Muscle of leg (tissue), 16 donors: ENCODE measurements at places on chromosomes 16 and 17.
A peak's percentile ranks its signal among the peaks of the same experiment; 100 is the strongest.

GRCh38 chr16:23420011-23420410 is 33.0 kb downstream of the COG7 start:
- H3K27me3 ChIP-seq = no peaks in the 10 kb centered on the region
- DNase-seq = peak; percentile 65
- peaks cover 6% of the 10 kb centered on the region for H3K4me1 ChIP-seq
- peaks cover 42% of the 10 kb centered on the region for H3K36me3 ChIP-seq

GRCh38 chr16:57987441-57988177 is 12.9 kb downstream of the ZNF319 start:
- H3K4me1 ChIP-seq = peaks cover 11% of the 10 kb centered on the region
- no peaks in the 10 kb centered on the region for H3K36me3 ChIP-seq
- H3K27me3 ChIP-seq = peaks cover 43% of the 10 kb centered on the region
- no peak for DNase-seq
- H3K4me3 ChIP-seq = no peak overlapping the region

- H3K36me3 ChIP-seq = no peaks in the 10 kb centered on the region
- H3K27ac ChIP-seq = no peak overlapping the region
- H3K4me1 ChIP-seq = peaks cover 10% of the 10 kb centered on the region
- H3K27me3 ChIP-seq = no peaks in the 10 kb centered on the region
- DNase-seq = no peak
These were observed 17.2 kb downstream of the MRC2 start for GRCh38 chr17:62644487-62645173.

DNA sequence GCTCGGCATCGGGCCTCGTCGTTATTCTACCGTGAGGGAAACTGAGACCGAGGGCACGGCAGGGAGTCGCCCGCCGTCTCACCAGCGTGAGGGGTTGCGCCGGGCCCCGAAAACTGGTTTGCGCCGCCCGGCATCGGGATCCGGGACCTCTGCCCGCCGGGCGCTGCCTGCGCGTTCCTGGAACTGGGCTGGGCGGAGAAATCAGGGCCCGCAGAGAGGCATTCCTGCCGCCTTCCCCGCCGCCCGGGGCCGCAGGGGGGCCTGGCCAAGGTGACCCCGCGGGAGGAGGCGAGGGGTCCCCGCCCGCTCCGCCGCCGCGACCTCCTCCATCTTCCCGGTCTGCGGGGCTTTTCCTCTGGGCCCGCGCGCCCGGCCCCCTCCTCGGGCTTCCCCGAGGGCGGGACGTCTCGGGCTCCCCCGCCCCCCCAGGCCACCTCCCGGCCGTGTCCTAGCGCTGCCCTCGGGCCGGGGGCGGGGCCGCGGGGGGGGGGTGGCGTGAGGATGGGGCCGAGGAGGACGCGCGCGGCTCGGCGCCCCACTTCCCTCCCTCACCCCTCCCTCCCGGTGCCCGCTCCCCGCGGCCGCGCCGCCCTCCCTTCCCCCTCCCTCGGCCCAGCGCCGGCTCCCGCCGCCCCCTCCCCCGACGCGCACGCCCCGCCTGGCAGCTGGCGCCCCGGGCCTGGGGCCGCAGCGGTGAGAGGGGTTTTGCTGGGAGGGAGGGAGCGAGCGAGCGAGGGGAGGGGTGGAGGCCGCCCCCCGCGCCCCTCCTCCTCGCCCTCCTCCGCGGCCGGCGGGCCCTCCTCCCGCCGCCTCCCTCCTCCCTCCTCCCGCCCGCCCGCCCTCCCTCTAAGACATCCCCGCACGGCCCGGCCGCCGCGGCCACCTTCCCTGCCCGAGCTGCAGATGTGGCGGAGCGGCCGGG is at the start of gene GLIS2:
GLIS2 (plus strand) TSS at position 882 of the 922 bp plus-strand sequence. CDS start 16,214 bp downstream, outside the sequence.
- no peaks in the 10 kb centered on the region for H3K36me3 ChIP-seq
- H3K4me1 ChIP-seq = peaks cover 51% of the 10 kb centered on the region
- H3K4me3 ChIP-seq = peak within 1 kb of the TSS; percentile 79
- DNase-seq = peak; percentile 95

GRCh38 chr17:40926341-40926740 is 11.1 kb downstream of the KRT23 start:
- no peaks in the 10 kb centered on the region for H3K4me1 ChIP-seq
- H3K36me3 ChIP-seq = no peaks in the 10 kb centered on the region
- peaks cover 7% of the 10 kb centered on the region for H3K27me3 ChIP-seq
- DNase-seq = no peak

DNA sequence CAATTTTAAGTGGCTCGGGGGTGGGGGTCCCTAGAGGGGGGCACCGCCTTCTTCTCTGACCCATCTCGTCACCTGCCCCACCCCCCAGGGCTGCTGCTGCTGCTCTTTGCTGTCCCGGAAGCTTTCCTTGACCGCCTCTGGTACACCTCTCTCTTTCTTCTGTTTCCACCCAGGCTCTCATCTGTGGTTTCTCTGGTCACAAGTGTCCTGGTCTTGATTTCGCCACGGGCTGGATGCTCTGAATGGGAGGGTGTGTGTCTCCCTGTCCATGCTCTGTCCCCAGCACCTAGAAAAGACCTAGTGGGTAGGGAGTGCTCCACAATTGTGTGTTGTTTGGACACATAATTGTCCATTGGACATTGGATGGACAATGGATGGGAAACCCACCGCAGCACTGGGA is 134.7 kb upstream of the CIBAR2 start:
- no peak for DNase-seq
- no peaks in the 10 kb centered on the region for H3K36me3 ChIP-seq
- H3K27me3 ChIP-seq = no peaks in the 10 kb centered on the region
- H3K4me1 ChIP-seq = peaks cover 46% of the 10 kb centered on the region

DNA sequence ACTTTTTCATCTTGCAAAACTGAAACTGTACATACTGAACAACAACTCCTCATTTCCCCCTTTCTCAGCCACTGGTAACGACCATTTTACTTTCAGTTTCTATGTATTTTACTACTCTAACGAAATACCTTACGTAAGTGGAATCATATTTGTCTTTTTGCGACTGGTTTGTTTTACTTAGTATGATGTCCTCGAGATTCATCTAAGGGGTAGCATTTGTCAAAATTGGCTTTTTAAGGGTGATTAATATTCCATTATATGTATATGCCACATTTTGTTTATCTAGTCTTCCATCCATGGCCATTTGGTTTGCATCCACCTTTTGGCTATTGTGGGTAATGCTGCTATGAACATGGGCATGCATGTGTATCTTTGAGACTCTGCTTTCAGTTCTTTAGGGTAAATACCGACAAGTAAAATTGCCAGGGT is 10.4 kb downstream of the KPNB1 start:
- H3K36me3 ChIP-seq = peaks cover 76% of the 10 kb centered on the region
- DNase-seq = peak; percentile 43
- H3K27me3 ChIP-seq = no peaks in the 10 kb centered on the region

- H3K4me1 ChIP-seq = peaks cover 35% of the 10 kb centered on the region
- no peaks in the 10 kb centered on the region for H3K36me3 ChIP-seq
- H3K27ac ChIP-seq = no peak overlapping the region
- peak overlapping the region; percentile 44 for H3K4me3 ChIP-seq
These were observed 898 bp downstream of the SNAI3 start for GRCh38 chr16:88685156-88686061.

- no peaks in the 10 kb centered on the region for H3K27me3 ChIP-seq
- H3K27ac ChIP-seq = no peak overlapping the region
- H3K36me3 ChIP-seq = no peaks in the 10 kb centered on the region
These were observed 214.0 kb downstream of the CPPED1 start for GRCh38 chr16:12589676-12590075.

DNA sequence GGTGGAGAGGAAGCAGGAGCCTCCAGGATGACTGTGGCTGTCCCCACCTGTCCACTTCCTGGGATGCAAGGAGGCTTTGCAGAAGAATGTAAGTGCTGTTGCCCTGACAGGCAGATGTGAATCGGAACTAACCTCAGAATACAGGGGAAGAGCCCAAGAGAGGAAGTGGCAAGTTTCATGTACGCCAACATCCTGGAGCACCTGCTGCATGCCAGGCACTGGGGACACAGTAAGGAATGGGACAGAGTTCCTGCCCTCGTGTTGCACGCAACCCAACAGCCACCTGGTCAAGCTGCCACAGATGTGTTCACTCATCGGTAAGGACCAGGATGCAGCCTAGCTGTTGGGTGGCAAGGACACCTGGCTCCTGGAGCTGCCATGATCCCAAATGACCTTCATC is 98.6 kb upstream of the RPL38 start:
- no peaks in the 10 kb centered on the region for H3K4me1 ChIP-seq
- H3K36me3 ChIP-seq = no peaks in the 10 kb centered on the region
- no peak for DNase-seq
- H3K27ac ChIP-seq = no peak overlapping the region

DNA sequence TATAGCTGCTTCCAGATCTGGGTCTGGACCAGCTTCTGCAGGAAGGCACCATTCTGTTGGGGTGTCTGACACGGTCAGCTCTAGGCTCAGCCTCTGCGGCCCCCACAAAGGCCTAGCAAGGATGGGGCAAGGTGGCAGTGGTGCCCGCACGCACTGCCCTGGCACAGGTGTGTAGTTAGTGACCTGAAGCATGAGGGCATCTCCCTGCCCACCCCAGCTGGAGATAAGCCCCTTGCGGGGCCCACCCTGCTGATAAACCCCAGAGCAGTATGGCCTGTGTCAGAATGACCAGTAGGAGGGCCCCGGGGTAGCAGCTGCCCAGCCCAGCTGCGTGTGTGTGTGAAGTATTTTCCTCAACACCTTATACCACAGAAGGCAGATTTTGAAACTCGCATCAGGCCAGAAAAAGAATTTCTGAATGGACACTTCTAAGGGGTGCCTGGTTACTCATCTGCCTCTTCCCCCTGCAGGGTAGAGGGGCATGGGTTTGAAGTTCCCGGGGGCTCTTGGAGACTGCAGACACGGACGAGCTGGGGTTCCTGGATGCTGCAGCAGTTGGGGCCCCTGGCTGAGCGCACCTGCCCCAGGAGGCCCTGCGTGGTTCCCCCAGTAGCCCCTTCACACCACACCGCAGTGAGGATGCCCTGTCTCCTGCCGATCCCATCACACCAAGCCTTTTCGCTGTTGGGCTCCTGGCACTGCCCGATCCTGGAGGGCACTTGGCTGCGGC is 4.5 kb downstream of the ARHGDIA start:
- H3K4me3 ChIP-seq = no peak overlapping the region
- DNase-seq = no peak
- H3K27ac ChIP-seq = no peak overlapping the region
- no peaks in the 10 kb centered on the region for H3K27me3 ChIP-seq
- peaks cover 63% of the 10 kb centered on the region for H3K4me1 ChIP-seq

- no peak overlapping the region for H3K4me3 ChIP-seq
- no peaks in the 10 kb centered on the region for H3K27me3 ChIP-seq
- H3K36me3 ChIP-seq = no peaks in the 10 kb centered on the region
- DNase-seq = no peak
- no peak overlapping the region for H3K27ac ChIP-seq
These were observed 50.7 kb downstream of the TOX3 start for GRCh38 chr16:52496051-52496876.

GRCh38 chr16:84730406-84731106 is 30.8 kb downstream of the USP10 start:
- no peaks in the 10 kb centered on the region for H3K27me3 ChIP-seq
- peaks cover 9% of the 10 kb centered on the region for H3K36me3 ChIP-seq
- no peak overlapping the region for H3K4me3 ChIP-seq
- H3K4me1 ChIP-seq = peaks cover 9% of the 10 kb centered on the region
- H3K27ac ChIP-seq = peak overlapping the region; percentile 11

DNA sequence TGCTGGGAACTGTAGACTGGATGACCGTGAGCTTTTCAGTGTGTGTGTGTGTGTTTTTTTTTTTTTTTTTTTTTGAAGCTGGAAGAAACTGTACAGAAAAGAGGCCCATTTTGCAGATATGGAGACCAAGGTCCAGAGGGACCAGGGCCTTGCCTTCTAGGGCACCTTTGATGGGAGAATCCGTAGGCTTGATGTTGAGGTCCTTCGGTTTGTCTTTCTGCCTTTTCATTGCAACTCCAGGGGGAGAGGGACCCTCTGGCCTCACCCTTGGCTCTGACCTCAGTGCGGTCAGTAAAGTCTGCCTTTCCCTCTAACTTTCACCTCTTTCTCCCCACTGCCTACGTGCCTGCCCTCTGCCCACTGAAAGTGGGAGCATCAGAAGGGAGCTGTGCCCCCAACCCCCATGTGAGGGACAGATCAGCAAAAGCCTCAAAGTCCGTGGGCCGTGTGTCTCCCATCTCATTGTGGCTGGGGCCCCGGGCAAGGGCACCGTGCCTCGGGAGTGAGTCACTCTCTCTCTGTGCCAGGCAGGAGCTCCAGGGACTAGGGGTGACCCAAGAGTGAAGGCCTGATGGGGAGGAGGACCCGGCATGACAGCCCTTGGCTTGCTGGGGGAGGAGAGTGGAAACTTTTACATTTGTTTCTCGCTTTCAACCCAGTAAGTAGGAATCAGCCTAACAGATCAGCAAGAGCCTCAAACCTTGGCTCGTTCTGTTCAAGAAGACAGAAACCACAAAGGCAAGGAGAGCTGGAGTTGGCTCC is 123.6 kb downstream of the CMIP start:
- H3K4me3 ChIP-seq = no peak overlapping the region
- peak; percentile 34 for DNase-seq
- no peak overlapping the region for H3K27ac ChIP-seq

DNA sequence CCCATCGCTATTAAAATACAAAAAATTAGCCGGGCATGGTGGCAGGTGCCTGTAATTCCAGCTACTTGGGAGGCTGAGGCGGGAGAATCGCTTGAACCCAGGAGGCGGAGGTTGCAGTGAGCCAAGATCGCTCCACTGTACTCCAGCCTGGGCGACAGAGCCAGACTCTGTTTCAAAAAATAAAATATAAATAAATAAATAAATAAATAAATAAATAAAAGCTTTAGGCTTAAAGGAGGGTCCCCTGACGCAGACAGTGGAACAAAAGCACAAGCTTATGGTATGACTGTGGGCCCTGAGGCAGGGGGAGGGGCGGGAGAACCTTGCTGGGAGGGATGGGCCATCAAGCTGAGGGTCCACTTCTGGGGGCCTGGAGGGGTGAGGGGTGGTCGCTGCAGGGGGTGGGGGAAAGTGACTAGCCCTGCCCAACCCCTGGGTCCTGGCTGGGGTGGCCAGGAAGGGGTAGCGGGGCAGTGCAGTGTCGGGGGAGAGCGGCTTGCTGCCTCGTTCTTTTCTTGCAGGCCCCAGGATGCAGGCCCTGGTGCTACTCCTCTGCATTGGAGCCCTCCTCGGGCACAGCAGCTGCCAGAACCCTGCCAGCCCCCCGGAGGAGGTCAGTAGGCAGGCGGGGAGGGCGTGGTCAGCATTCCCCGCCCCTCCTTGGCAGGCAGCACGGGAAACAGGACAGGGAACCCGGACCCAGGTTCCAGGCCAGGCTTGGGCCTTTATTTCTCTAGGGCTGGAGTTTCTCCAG is 4.7 kb downstream of the SERPINF1 start:
- H3K27ac ChIP-seq = peak overlapping the region; percentile 66
- no peak overlapping the region for H3K4me3 ChIP-seq

GRCh38 chr16:3767333-3767986 is 50.1 kb upstream of the TRAP1 start:
- H3K4me1 ChIP-seq = no peaks in the 10 kb centered on the region
- no peak overlapping the region for H3K4me3 ChIP-seq
- H3K27me3 ChIP-seq = no peaks in the 10 kb centered on the region
- peaks cover 82% of the 10 kb centered on the region for H3K36me3 ChIP-seq
- DNase-seq = no peak
